Activated T-cell treated with anti-CD3 and anti-CD28 coated beads, Interleukin-2, amount 50 U/mL, for 1 hour (primary cell): ENCODE measurements at places on chromosomes 1 and 21.

- no peak for DNase-seq
These were observed 117.6 kb downstream of the PTPRC start for GRCh38 chr1:198756470-198756869.

- no peak for DNase-seq
These were observed 38.5 kb downstream of the RGS4 start for GRCh38 chr1:163107655-163108054.

DNA sequence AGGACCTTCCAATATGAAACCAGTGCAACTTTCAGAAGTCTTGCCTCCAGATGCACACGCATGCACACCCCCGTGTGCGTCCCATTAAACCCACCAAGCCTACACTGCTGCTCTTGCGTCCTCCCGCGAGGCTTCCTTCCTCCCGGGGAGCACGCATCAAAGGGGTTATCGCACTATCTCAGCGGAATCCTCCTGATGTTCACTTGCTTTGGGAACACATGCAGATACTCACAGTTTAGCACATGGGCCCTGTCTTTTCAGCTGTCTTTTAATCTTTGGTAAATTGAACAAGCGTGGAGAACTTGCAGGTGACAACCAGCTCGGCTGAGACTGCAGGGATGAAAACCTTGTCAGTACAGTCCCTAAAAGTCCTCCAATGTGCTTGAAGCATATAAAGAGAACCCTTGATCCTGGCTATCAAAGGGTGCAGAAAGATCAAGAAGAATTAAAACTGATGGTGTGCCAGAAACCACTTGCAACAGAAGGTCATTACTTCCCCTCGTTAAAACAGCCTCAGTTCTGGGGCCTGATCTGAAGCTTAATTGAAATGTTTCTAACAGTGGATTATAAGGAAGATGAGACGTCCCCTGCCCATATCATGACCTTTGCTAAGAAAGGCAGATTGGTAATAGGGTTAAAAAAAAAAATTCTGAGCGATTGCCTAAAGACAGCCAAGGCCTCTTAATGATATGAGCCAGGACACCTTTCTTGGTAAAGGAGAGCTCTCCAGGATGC is 149.4 kb upstream of the LMO4 start:
- DNase-seq = no peak

DNA sequence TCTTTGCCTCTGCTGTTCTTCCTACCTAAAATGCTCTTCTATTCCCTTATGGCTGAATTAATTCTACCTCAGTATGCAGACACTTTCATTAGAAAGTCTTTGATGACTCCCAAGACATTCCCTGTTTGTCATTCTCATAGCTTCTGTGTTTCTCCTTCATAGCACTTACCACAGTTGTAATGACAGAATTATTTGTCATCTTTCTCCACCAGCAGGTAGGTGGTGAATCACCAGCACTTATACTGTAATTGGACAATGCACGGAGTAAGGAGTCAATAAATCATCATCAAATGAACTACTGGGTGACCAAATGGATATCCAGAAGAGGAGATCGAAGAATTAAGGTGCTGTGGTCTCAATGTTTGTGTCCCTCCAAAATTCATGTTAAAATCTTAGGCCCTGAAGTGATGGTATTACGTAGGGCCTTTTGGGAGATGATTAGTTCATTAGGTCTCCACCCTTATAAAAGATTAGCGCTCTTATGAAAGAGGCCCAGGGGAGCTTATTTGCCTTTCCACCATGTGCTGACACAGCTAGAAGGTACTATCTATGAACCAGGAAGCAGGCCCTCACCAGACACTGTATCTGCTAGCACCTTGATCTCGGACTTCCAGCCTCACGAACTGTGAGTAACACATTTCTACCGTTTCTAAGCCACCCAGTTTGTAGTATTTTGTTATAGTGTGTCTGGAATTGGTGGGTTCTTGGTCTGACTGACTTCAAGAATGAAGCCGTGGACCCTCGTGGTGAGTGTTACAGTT is 2.4 kb upstream of the CCT8 start:
- no peak for DNase-seq

DNA sequence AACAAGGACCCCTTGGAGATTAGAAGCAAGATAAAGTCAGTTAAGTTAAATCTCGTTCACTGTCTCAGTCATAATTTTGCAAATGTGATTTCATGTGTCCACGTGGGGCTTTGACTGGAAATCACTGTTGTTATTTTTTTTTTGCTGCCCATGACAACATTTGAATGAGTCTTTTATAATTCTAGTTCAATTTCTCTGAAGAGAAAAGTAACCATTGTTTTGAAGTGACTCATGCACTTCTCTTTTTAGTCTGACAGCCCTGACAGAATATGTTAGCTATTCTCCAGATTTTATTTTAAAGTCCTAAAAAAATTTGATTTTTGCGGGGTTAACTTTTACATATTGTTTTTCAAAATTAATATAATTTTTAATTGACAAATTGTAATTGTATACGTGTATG is 30.7 kb upstream of the NLRP3 start:
- DNase-seq = no peak

- DNase-seq = no peak
These were observed 383.7 kb downstream of the ZP4 start for GRCh38 chr1:237507005-237507404.
